OCI-M1 (cell line): ENCODE measurements at places on chromosomes 1 and 21.

DNA sequence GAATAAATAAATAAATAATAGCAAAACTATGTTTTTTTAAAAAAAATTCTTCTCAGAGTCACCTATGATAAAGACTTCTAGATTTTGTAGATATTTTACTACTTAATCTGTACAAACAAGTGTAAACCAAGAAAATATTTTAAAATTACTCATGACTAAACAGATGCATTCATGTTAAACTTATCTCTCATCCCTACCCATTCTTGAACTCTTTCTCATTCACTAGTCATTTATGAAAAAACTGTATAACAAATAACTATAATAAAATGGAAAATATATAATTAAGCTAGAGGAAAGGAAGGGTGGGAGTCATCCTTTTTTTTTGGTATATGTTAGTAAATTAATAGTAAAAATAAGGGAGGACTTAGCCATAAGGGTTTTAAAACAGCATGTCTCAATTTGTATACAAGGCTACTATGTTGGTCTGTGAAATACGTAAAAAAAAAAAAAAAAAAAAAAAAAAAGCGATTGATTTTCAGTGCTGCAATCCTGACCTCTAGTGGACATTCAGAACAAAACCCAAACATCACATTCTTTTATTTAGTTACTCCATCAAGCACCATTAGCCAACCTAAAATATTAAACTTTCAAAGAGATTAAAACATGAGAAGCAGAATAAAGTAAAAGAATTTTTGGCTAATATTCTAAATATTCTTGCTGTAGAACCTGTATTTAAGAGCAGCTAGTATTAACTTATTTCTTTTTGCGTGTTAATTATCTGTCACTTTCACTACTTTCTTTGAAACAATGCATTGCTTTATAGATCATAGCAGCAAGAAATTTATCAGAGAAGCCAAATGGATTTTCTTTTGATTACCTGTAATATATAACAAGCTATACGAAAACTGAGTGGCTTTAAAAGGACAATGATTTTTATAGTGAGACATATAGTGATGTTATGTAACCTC, 255.8 kb upstream of the CACYBP start:
- DNase-seq, result peak; percentile 87

DNA sequence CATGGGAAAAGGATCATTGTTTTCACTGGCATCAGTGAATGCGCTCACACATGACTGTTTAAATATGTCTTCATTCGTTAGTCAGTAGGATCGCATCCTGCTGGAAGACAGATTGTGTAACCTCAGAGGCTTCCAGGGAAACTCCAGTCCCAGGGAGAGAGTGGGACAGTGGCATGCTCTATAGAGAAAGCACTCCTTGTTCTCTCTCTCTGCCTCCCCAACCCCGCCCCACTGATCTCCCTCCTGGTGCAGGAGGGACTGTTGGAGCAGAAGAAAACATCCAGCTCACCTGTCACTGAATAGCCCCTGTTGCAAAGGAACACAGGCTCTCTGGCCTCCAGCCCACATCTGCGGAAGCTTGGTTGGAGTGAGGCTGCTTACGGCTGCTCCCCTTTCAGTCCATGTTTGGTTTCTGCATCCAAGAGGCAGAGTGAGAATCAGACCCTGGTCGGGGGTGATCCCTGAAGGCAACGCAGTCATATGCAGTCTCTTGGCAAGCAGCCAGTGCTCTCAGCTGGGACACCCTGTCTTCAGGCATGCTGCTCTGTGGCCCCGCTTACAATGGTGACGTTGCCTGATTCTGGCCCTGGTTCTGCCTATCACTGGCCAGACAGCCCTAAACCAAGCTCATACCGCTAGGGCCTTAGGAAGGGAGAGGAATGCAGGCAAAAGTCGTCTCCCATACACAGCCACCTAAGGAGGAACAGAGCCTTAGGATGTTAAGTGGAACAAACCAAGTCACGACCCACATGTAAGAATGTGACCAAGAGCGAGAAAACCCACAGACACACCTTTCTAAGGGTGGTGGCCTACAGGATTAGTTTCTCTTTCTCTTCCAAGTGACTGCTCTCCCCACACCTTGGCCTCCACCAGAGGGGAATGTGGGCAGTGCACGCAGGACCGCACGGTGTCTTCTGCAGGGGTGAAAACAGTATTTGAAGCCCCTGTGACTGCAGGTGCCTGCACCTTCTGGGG, 39.7 kb downstream of the BACE2 start:
- no peak for DNase-seq

DNA sequence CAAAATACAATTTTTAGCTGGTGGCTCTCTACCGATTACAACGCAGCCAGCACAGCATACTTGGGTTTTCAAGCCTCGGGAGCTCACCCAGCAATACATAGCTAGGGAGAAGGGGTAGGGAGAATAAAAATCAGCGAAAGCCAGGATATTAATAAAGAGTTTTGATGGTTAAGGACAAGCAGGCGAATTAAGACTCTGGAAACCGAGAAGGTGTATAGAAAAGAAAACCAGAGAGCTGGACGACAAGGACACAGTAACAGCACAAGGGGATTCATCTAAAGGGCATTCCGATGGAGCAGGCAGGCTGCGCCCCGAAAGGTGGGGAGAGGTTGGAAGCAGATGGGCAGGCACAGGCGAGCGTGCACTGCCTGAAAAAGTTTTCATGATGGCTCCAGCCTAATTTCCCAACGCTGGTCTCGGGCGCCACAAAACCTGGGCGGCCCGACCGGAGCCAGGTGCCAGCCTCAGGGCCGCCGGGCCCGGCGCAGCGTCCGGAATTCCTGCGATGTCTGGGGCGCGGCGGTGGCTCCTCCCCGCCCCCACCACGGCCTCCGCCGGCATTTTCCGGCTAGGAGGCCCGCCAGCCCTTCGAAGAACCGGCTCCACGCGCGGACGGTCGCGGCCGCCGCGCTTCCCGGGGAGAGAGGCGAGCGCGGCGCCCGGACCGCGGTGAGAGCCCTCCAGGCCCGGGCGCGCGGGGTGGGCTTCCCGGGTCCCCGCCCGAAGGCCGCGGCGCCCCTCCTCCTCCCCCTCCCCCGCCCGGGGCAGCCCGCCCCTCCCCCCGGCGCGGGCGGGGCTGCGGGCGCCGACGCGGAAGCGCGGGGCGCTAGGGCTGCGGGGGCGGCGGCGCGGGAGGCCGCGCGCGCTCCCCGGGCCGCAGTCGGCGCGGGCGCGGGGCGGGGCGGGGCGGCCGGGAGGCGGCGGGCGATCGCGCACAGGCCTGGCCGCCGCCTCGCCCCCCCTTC, 774 bp upstream of the DYRK1A start:
- DNase-seq, result peak; percentile 91

DNA sequence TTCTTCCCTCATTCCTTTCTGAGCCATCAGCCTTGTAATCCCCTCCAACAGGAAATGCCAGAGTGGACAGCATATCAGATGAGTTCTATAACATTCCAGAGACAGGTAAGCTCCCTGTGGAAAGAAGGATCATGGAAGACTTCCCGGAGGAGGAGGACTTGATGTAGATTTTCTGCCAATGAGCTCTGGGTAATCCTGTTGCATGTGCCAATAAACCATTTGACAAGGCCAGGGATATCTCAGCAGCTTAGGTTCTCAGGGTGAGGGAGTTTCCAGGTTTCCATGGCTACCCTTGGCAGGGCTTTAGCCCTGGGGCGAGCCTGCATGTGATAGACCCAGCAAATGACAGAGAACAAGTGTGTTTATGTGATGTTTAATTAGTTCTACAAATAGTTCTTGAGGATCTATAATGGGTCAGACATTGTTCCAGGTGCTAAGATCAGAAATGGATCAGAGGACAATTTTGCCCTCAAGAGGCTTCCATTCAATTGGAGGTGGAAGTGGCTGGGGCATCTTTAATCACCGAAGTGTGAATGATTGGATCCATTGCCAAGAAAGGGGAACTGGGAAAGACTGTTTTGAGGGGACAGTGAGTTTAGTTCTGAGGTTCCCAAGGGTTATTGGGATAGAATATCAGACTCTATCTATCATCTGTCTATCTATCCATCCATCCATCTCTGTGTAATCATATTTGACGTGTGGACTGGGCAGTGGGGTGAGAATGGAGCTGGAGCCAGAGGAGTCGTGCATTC, 6.9 kb downstream of the PLA2G5 start:
- DNase-seq, result no peak

- DNase-seq, result no peak
Observed at GRCh38 chr1:83555871-83556270, 443.1 kb downstream of the TTLL7 start.

DNA sequence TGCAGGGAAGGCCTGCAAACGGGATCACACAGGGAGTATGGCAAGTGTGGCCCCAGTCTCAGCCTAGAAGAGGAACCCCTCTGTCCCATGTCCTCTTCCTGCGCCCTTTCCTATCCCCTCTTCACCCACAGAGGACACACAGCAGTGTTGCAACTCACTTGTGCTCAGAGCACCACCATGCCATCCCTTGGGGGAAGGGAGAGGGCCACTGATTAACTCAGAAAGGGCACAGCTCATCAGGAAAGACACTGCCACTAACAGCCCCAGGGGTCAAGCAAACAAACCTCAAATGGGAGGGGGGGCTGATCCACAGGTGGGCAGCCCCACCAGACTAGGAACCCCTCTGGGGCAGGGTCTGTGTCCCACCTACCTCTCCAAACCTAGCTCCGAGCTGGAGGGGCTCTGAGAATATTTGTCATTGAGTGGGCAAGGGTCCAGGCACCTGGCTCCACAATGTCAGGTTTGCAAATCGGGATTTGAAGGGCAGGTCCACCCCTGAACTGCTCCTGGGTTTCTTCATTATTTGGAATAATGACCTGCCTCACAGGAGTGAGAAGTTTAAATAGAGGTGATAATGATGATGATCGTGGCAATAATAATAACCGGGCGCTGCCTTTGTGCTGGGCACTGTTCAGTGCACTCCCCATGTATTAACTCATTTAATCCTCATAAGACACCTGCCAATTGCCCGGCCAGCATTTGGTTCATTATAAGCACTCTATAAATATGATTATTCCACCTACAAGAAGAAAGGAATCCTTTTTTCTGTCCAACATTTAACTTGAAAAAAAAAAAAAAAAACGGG, 1.0 kb downstream of the ALDH4A1 start:
- no peak for DNase-seq

DNA sequence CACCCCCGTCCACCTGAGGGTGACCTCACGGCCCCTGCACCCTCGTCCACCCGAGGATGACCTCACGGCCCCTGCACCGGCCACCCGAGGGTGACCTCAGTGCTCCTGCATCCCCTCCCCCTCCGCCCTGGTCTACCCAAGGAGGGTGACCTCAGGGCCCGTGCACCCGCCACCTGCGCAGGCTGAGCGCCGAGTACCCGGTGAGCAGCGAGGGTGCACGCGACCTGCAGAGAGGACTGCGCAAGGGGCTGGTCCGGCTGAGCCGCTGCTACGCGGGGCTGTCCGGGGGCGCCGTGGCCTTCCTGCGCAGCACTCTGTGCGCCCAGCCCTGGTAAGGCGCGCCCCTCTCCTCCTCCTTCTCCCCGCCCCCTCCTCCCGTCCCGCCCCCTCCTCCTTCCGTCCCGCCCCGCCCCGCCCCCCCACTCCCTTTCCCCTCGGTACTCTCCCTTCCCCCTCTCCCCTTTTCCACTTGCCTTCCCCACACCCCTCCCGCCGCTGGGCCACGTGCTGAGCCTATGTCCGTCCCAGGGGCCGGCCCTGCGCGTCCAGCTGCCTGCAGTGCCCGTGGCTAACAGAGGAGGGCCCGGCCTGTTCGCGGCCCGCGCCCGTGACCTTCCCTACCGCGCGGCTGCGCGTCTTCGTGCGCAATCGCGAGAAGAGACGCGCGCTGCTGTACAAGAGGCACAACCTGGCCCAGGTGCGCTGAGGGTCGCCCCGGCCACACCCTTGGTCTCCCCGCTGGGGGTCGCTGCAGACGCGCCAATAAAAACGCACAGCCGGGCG, 28.4 kb downstream of the TRIM11 start:
- DNase-seq, result peak; percentile 85

DNA sequence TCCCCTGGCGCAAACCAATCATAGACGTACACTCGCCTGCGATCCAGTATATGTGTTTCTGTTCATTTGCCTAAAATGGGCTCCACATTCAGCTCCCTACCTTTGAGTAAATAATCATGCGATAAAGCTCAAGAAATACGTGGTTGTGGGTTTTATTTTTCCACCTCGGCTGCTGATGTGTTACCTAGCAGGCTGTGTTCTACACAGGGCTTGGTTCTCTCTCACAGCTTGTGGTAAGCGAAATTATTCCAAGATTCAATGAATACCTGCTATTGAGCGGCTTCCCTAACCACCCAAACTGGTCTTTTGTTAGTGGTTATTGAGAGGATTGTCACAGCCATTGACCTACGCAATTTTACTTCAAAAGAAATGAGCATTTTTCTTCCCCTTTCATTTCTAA, 180.2 kb downstream of the PBX1 start:
- DNase-seq, result no peak

GRCh38 chr1:179935909-179936496, 18.6 kb upstream of the CEP350 start:
- peak; percentile 77 for DNase-seq

GRCh38 chr21:20377250-20377649, 621.0 kb upstream of the NCAM2 start:
- peak; percentile 37 for DNase-seq

GRCh38 chr1:18855573-18855972, 3.9 kb downstream of the TAS1R2 start:
- DNase-seq, result no peak

- peak; percentile 87 for DNase-seq
Observed at GRCh38 chr1:205344066-205344928, 12.4 kb downstream of the KLHDC8A start.

GRCh38 chr1:71592646-71593274, 511.9 kb upstream of the ZRANB2 start:
- no peak for DNase-seq

DNA sequence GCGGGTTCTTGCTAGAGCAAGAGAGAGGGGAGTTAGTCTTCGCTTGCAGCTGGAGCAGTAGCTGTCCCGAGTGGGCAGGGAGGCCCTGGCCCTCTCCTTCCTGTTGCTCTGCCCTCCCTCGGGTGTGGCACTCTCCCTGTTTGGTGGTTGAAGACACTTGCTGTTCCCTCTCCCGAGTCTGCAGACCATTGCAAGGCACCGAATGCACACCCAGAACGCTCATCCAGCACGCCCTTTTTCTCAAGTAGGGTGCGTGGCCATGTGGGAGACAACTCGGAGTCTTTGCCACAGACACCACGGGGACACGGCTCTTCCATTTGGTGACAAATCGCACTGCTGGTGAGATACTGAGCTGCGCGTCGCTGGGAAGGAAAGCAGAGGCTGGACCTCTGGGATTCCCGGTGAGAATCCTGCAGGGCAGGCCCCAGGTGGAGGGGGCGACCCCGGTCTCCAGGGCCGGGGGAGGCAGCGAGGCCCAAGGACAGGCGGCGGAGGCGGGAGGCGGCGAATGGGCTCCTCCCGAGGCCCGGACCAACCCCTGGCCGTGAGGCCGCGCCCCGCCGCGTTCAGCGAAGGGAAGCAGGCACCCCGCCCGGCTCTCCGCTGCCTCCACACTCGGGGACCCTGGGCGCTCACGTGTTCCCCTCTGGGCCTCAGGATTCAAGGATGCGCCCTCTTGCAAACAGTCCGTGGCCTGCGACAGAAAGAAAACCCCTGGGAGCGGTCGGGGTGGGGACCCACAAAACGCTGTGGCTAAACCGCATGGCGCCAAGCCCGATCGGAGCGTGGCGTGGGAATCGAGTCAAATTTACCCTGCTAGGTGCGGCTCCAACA, 10.4 kb upstream of the TMEM200B start:
- DNase-seq, result no peak

- no peak for DNase-seq
Observed at GRCh38 chr1:157504646-157505045, 47.7 kb downstream of the FCRL5 start.

GRCh38 chr21:31946231-31946630, 73.4 kb downstream of the HUNK start:
- DNase-seq, result no peak
